Muscle of leg (tissue), 16 donors: ENCODE measurements at places on chromosomes 4 and X. TPM values are rescaled to one million over a fixed set of nuclear protein-coding genes. Genes with fewer than 3 reads are reported as not detected.

The SLC10A7 gene
- total RNA-seq, result 11.0 TPM

The TMEM255A gene
- 3.3 TPM for total RNA-seq

The SHROOM4 gene
- 6.8 TPM for total RNA-seq

The PPEF2 gene
- total RNA-seq, result 0.04 TPM

The TRAM1L1 gene
- 5.6 TPM for total RNA-seq

DNA sequence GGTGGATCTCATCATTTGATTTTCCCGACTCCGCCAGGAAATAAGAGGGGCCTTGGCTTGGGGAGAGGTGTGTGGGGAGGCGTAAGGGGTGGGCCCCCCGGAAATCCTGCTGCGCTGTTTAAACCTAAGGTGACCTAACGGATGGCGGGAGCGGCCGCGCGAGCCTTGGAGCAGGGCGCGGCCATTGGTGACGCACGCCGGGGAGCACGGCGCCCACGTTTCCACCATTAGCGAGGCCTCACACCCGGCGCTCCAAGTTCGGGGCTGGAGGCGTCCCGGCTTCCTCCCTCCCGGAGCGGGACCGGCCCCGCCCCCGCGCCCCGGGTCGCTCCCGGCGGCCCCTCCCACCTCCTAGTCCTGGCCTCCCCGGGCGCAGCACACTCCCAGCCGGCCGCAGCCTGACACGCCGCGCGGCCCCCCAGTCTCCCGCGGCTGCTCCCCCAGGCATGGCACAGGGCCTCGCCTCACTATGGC is at the start of gene SMS:
SMS (plus strand) TSS at position 354 of the 474 bp plus-strand sequence; CDS start at position 470, 116 bp downstream.
- DNase-seq, result peak; percentile 90

DNA sequence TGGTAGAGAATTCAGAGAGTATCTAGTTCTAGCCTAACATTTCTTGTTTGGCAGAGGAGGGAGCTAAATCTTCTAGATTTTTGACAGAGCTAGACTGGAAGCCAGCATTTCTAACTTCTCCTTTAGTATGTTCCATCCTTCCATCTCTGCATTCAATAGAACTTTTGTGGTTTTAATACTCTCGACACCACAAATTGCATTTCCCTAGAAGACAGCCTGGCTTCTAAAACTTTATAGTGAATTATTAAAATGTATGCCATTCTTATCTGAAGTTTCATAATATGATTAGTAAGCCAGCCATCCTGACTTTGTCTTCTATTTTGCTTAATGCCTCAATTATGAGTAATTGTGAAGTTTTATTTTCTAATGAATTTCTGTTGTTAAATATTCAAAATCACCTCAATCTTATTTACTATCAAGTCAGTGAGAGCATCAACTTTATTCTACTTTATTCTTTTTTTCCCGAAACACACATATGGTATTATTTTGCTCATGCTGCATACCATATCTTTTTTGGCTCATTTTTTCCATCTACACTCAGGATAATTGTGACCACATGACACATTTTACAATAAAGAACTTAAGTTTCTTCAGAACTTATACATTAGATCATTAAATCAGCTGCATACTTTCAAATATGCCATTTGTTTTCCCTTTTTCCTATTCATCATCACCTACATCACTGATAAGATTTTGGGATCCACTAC is 30.2 kb downstream of the EDNRA start:
- peak; percentile 54 for DNase-seq

- peak; percentile 61 for DNase-seq
Observed at GRCh38 chr4:129092631-129093190, 628 bp downstream of the SCLT1 start.

GRCh38 chr4:106691749-106692148 is 323.2 kb upstream of the GIMD1 start:
- peak; percentile 22 for DNase-seq

- DNase-seq, result no peak
Observed at GRCh38 chr4:86294883-86295282, 65.0 kb downstream of the MAPK10 start.

DNA sequence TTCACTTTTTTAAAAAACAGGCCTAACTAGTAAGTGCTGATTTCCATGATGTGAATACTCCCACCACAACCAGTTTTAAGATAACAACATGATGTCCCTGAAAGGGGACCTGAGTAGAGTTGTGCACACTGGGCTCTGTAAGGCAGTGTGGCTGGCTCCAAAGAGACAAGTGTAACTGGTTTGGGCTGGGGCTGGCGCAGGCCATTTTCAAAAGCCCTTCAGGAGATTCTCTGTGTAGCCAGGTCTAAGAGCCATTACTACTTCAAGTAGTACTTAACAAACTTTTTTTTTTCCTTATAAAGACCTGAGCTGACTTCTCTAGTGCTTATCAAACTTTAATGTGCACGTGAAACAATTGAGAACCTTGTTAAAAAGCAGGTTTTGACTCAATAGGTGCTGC is 4.3 kb downstream of the QRFPR start:
- DNase-seq, result no peak

GRCh38 chr4:139824882-139825522 is 159.4 kb downstream of the MGST2 start:
- DNase-seq, result no peak

- DNase-seq, result no peak
Observed at GRCh38 chr4:77097611-77098010, 21.8 kb upstream of the CCNI start.

DNA sequence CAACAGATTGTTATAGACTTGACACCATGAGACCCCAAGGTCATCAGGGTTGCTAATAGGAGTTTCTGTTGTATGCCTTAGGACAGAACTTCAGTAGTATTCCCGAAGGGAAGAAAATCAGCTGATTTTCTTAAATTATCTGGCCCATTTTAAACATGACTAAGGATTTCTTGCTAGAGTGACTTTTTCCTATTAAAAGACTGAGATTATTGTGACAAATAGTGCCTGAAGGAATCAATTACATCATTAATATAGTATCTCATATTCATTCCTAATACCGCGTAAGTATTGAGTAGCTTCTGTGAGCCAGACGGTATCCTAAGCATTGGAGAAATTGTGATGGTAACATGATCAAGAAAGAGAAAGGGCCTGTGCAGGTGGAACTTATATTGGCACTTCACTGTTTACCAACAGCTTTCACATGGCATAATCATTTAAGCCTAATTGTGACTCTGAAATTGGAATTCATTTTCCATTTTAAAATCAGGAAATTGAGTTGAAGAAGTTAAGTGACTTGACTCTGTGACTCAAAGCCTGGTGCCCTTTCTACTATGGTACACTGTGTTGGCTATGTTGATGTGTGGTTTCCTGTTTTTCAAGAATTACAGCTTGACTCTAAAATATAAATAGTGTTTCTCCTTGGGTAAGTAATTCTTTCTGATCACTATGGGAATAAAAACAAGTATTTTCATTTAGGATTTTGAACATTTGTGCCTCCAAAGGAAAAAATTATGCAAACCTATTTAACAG is 4.1 kb downstream of the AFF1 start:
- peak; percentile 36 for DNase-seq

DNA sequence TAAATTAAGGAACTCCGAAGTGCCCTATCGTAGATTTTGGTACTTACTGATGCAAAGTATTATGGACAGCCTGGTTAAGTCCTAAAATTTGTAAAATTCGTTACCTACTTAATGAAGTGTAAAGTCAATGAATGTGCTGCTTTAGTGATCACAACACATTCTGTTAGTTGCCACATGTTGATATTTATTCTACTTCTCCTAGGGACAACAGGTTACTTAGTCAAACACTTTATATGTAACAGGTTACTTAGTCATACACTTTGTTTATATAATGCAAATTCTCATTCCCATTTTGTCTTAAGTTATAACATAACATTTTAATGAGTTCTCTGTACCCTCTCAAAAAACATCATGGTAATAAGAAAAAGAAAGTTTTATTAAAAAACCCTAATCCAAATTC is 643.0 kb upstream of the FTHL17 start:
- DNase-seq, result no peak

GRCh38 chr4:166989886-166990285 is 244.4 kb downstream of the SPOCK3 start:
- no peak for DNase-seq

DNA sequence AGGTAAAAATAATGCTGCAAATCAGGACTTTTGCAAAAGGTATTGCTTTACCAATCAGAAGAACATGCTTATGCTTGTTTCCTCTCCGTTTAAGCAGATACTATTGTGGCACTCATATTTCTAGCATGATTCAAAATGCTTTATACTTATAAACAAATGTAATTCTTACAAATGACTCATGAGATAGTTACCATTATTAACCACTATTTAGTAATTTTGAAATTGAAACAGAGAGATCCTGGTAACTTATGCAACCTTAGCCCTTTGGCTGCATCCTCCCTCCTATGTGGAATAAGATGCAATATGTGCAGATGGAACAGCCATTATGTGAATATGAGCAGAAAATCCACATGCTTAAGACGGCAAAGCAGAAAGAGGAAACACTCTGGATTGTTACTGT is 164.7 kb downstream of the PCDH18 start:
- DNase-seq, result peak; percentile 24

DNA sequence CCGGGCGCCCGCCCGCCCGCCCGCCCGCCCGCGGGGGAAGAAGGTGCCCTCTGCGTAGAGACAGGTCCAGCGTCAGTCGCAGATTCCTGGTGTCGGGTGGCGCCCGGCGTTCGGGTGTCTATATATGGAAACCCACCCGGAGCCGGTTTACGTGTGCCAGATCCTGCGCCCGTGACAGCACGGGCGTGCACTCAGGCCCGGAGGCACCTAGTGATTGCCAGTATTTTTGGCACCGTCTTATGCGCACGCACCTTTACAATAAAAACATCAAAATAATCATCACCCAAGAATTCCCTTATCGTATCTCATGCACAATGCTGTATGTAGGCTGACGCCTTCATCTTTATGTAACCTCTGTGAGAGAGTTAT is 519 bp downstream of the SLC25A4 start:
- peak; percentile 66 for DNase-seq

- DNase-seq, result no peak
Observed at GRCh38 chr4:31351695-31352094, 631.5 kb downstream of the PCDH7 start.

DNA sequence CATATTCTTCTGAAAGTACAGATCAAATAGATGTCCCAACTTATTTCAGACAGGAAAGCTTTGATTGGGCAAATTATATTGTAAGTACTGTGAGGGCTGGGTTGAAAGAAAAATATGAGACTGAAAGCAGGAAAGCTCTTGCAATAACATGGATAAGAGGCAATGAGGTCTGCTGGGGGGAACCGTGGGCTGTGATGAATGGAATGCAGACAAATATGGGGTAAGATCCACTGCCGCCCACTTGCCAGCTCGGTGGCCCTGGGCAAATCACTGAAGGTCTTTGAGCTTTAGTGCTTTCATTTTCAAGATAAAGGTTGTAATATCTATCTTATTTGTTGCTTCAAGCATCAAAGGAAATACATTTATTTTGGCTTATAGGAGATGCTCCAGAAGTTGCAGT is 51.0 kb downstream of the AGA start:
- DNase-seq, result no peak

- DNase-seq, result peak; percentile 27
Observed at GRCh38 chr4:5096261-5096660, 45.0 kb downstream of the STK32B start.

DNA sequence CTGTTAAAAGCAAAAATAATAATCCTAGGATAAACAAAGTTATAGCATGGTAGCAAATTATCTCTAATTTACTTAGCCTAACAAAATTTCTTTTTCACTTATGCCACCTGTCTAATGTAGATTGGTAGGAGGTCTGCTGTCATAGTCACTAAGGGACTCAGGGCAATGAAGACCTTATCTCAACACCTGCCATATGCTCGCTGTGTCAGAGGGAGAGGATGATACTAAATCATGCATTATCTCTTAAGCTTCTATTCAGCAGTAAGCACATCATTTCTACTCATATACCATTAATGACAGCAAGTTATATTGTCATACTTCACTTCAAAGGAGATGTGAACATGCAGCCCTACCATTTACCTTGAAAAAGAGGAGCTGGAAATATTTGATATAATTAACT is 44.1 kb downstream of the AFM start:
- no peak for DNase-seq

DNA sequence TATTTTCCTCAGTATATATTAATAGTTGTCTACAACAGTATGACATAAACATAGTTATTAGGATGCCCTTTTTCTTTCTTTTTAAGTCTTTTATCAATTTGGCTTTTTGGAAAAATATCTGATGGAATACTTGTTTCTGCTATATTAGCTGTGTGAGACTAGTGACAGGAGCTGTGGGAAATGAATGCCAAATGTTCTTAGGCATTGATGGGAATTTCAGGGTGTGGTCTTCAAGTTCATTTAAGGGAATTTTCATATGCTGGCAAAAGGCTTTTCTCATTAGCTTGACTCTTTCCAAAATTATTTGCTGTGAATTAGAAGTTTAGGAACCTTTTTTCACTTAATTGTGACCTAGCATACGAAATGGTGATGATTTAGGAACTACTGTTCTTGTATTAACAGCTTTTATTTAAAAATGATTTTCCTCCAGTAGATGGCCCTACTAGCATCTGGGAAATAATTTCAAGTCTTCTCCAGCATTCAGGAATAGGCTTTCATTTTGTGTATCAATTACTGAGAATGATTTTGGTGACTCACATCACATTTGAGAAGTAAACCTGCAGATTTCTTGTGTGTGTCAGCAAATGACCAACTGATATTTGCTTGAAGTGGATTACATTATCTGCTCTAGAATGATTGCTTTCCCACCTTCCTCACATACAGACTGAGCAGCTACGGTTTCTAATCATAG is 70.9 kb downstream of the HTT start:
- no peak for DNase-seq

GRCh38 chr4:53489279-53489889 is 101.9 kb downstream of the LNX1 start:
- no peak for DNase-seq

- DNase-seq, result no peak
Observed at GRCh38 chr4:141645611-141646340, 9.4 kb downstream of the IL15 start.

- no peak for DNase-seq
Observed at GRCh38 chrX:54995621-54996020, 1.6 kb upstream of the PFKFB1 start.

DNA sequence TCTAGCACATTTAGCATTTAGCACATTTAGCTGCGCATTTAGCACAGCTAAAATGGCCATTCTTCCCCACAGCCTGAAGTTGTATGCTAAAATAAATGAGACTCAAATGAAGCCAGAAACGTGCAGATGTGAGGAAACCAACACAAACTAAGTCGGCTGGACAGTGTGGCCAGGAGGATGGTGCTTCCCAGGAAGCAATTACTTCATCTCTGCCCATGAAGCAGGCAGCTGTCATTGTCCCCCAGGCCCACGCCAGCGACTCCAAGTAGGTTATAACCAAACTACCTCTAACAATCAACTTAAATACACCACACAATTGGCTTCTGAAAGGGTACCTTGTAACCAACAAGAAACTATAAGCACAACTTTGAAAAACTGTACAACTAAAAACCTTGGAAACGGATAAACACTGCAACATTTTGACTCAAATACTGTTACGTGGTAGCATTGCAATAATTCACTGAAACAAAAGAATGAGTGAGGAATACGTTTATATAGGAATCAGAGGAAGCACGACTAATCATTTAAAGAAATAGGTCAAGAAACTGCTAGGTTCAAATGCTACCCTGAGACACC is 39.2 kb downstream of the AFAP1 start:
- DNase-seq, result peak; percentile 71
